Hematopoietic multipotent progenitor cell treated with erythropoietin and hydrocortisone succinate and interleukin-3 and kit ligand, for 4 days (in vitro differentiated cells): ENCODE measurements at places on chromosomes 1 and 21.

GRCh38 chr1:230986976-230987375 lies 8.1 kb downstream of the ARV1 start:
- no peak for DNase-seq

DNA sequence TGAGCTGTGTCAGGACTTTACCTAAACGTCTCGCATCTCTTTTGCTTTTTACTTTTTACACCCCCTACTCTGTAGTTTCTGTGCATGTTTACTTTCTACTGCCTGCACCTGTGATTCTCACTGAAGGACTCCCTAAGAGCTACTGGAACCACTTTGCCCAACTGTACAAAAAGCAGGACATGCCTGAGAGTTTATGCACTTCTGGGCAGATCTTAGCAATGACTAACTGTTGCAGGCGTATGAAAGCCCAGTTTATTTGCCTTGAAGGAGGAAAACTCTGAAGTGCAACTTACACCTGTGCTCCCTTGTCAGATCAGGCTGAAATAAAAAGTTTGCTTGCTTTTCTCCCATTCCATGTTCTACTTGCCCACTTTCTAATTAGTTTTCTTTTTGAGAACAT lies 467.0 kb upstream of the USP24 start:
- no peak for DNase-seq

GRCh38 chr1:3864884-3865283 lies 7.6 kb downstream of the DFFB start:
- DNase-seq, result no peak

GRCh38 chr1:40621821-40622450 lies 43.5 kb downstream of the RIMS3 start:
- DNase-seq, result no peak

DNA sequence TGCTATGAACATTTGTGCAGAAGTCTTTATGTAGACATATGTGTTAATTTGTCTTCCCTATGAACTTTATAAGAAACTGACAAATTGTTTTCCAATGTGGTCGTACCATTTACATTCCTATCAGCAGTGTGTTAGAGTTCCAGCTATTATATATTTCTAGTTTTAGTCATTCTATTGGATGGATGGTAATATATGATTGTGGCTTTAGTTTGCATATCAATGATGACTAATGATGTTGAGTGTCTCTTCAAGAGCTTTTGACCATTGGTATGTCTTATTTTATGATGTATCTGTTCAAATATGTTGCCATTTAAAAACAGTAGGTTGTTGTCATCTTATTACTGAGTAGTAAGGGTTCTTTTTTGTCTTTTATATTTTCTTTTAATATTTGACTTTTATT lies 16.2 kb upstream of the ZNF326 start:
- DNase-seq, result no peak

DNA sequence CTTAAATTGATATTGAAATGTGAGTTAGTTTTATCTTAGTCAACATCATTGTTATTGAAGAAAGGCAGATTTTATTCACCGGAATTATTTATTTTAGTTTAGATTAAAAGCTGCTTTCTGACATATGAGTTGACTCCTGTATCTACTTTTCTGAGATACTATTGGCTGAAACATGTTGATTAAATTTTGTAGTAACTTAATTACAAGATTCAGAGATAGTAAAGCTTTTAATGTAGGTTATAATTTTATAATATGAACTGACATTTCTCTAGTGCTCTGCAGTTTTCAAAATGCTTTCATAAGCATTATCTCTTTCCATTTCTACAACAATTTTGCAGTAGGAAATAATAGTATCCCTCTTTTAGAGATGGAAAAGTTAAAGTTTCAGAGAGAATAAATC lies 616.0 kb downstream of the USP25 start:
- DNase-seq, result no peak

DNA sequence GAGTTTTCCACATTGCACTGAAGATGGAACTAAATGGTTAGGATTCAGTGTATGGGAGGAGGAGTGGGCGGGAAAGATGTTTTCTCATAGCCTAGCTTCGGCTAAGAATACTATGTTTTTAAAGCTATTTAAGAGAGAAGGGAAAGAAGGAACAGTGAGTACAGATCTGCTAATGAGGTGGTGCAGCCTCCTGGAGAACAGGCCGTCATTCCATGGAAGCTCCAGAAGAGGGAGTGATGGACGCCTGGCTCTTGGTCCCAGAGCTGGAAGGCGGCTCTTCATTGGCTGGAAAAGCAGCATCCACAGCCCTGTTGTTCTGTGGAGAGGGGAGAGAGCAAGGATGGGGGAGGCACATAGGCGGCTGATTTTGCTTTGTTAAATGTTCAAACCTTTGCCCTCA lies 6.9 kb downstream of the CAMK1G start:
- no peak for DNase-seq

- peak; percentile 75 for DNase-seq
These were observed 25.3 kb upstream of the PEF1 start for GRCh38 chr1:31669786-31670592.
